ENCODE measurements at places on chromosomes 13 and 19.

GRCh38 chr13:114129649-114130062 is 2.8 kb downstream of the RASA3 start:
- DNase-seq = no peak

GRCh38 chr19:50007947-50008346 is 17.2 kb downstream of the VRK3 start:
- DNase-seq = no peak

DNA sequence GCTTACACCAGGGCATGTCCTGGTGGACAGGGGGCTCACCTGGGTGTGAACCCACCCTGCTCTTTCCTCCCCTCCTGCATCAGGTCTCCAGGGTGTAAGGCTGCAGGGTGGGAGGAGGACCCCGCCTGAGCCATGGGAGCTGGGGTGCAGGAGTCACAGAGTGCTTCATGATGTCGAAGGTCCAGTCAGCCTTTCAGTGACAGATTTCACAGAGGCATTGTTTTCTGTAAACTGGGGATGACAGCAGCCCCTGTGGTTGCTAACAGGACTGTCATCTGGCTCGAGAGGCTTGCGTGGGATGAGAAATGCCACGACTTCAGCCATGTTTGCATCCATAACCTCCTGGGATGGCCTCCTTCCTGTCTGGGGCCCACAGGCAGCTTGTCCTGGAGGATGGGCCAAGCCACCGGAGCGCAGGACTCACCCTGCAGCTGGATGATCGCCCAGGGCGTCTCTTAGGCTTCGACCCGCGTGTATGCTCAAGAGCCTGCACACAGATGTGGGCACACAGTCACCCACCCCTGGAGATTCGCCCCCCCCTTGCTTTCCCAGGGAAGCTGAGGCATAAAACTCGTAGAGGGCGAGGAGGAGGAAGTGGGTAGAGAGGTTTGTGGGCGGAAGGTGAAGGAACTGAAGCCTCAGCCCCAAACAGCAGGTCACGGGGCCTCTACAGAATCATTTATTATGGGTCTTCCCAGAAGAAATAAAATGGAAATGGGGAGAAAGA is 4.9 kb downstream of the NANOS3 start:
- peak; percentile 50 for DNase-seq

- no peak for DNase-seq
These were observed 36.2 kb downstream of the TRPC4 start for GRCh38 chr13:37833411-37833810.

GRCh38 chr13:60167121-60167520 is 3.4 kb upstream of the DIAPH3 start:
- DNase-seq = no peak

- no peak for DNase-seq
These were observed 20.1 kb upstream of the TFDP1 start for GRCh38 chr13:113564331-113565023.

DNA sequence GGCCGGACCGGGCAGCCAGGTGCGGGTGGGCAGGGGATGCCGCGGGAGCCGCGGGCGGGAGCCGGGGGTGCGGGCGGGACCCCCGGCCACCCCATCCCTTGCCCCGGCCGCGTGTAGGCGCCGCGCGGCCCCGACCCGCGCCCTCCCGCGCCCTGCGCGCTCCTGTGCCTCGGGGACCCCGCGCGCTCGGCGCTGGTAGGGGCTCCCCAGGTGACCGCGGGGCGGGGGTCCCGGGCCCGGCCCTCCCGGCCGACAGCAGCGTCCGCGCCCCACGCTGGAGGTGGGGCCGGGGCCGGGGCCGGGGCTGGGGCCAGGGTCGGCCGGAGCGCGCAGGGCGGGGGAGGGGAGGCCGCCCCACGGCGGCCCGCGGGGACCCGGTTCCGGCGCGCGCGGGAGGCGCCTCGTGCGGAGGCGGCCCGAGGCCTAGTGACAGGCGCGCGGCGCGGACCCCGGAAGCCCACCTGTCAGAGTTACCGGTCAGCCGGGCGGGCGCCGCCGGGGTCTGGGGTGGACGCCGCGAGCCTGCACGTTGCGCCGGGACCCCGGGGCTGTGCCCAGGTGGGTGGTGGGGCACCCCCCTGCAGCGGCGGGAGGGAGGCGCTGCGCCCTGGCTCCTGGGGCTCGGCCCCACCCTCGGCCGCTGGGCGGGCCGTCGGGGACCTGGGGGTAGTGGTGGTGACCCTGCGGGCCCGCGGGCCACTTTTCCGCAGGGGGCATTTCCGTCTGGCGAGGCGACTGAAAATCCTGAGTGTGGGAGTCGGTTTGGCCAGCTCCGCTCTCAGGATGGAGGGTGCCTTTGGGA is 518 bp downstream of the TFDP1 start:
- peak; percentile 76 for DNase-seq

GRCh38 chr19:17757125-17757524 is 5.8 kb downstream of the FCHO1 start:
- no peak for DNase-seq

Data from GM13976 (cell line).